Fibroblast of gingiva (primary cell): ENCODE measurements at places on chromosomes 3 and 15.

- DNase-seq, result no peak
These were observed 78.1 kb downstream of the AGBL1 start for GRCh38 chr15:86157606-86158293.

GRCh38 chr3:125212509-125213363, at the start of gene SLC12A8:
Gene SLC12A8 (minus strand): TSS chr3:125212748. CDS start chr3:125211349, 1,399 bp downstream.
- DNase-seq, result no peak

- no peak for DNase-seq
These were observed 143.1 kb upstream of the LINGO1 start for GRCh38 chr15:77775837-77776236.

DNA sequence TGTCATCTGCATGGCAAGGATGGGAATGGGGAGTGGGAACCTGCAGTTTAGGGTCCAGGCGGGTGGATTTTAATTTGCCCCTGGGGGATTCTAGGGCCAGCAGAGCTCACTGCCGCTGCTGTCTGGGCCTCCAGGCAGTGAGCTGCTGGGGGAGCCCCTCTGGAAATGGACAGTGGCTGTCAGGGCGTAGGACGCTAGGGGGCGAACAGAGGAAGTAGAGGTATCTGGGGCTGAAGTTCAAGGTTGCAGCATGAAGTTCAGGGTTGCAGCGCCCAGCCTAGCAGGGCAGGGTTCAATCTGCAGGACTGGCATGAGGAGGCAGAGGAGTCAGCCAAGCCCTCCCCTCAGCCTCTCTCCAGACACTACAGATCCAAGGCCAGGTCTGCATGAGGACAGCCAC, 49.5 kb downstream of the APBA2 start:
- DNase-seq, result no peak

DNA sequence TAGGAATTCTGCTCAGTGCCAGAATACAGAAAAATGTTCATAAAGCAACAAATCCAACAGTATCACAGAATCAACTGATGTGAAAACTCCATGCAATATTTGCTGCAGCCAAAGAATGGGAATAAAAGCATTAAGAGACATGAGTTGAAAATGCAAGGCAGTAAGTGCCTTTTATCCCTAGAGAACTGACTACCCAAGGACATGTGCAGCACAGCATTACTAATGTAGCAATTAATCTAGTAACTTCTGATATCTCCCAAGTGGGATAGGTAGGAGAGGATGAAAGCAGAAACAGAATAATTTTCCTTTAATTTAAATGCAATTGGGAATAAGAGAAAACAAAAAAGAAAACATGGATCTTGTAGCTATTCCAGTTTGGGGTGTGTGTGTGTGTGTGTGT, 497.5 kb upstream of the CBLB start:
- no peak for DNase-seq

DNA sequence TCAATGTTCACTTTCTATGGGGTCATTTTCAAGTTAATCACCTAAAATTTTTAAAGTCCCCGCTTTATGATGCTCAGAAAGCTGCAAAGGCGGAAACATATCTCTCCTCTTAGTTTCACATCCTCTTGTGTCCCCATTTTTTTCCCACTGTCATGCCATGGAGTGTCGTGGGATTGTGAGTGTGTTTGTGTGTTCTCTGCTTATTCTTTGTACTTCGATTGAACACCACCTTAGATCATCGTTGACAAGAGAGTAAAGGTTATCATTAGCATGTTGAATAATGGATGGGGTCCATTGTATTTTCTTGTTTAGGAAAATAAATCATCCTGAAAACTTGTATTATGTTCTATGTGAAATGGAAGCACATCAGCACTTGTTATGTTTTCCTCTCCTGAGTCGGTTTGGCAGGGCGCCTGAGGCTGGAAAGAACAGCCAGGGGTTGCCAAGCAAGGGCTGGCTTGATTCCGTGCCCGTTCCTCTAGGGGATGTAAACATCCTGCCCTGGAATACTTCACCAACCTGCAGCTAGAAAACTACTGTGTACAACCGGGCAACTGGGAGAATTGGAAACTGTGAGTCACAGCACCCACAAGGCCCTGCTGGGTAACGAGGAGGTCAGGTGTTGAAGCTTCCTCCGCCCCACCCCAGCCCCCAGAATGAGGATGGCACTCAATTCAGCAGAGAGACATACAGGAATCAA, 67.2 kb downstream of the EIF4E3 start:
- peak; percentile 88 for DNase-seq

DNA sequence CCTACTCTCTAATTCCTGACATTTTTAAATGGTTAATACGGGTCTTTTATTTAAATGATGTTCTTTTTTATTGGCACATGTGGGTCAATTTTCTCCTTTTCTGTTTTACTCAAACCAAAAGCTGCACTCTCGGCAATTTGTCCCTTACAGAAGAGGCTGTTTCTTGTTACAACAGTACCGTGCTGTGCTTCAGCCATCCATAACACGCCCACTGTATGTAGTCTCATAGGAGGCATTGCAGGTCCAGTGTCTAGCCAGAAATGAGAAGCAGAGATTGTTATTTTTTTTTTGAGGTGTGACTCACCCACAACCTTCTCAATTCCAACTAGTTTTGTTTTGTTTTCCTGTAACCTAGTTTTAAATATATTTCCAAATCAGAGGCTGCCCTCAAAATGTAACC, 164.6 kb downstream of the GMNC start:
- peak; percentile 88 for DNase-seq

- DNase-seq, result peak; percentile 6
These were observed 792.6 kb downstream of the NAALADL2 start for GRCh38 chr3:175651716-175652115.

DNA sequence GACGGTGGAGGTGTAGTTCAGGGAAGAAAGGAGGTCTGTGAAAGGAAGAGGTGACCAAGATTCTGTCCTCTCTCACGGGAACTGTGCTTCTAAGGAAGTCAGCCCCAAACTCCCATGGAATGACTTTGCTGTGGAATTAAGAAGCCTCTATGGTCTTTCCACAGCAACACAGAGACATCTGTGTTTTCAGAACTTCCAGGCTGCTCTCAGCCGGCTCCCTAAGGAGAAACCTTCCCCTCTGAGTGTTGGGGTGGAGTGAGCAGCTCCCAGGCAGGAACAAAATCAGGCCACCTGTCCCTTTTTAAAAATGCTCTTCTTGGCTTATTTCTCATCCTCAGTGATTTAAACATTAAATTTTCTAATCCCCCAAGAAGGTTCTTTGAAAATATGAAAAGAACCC, 53.3 kb upstream of the SNRK start:
- no peak for DNase-seq

- DNase-seq, result no peak
These were observed 377.0 kb downstream of the FOXP1 start for GRCh38 chr3:71206305-71207165.

DNA sequence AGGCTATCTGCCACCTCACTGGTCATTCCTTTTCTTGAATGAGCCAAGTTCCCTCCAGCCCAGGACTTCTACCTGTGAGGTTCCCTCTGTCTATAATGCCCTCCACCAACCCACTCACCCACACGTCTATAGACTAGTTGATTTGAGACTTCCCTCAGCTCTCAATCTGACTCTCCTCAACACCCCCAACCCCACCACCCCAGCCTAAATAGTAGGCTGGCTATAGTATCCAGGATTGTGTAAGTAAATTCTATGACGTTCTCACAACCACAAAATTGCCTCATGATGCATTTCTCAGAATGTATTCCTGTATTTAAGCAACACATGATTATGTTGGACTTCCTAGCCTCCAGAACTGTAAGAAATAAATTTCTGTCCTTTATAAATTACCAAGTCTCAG, 2.2 kb downstream of the PLSCR1 start:
- peak; percentile 74 for DNase-seq

DNA sequence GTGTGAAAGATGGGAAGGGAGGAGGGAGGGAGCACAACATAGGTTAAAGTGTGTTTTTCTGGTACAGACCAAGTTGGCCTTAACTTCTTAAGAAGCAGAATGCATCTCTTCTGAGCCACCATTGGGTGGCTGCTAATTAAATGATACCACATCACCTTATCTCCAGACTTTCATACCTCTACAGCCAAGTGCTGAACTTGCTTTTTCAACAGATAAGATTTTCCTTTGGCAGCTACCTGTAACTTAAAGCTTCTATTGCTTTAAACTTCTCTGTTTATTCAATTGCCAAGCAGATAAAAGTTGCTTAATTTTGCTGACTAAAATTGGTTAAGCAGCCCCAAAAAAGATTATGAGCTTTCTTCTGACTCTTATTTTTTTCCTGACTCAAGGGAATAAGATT, 292.4 kb upstream of the SGO1 start:
- DNase-seq, result no peak

GRCh38 chr3:54424292-54424691, 301.9 kb downstream of the CACNA2D3 start:
- no peak for DNase-seq

- no peak for DNase-seq
These were observed 158.2 kb upstream of the TSC22D2 start for GRCh38 chr3:150249779-150250470.

DNA sequence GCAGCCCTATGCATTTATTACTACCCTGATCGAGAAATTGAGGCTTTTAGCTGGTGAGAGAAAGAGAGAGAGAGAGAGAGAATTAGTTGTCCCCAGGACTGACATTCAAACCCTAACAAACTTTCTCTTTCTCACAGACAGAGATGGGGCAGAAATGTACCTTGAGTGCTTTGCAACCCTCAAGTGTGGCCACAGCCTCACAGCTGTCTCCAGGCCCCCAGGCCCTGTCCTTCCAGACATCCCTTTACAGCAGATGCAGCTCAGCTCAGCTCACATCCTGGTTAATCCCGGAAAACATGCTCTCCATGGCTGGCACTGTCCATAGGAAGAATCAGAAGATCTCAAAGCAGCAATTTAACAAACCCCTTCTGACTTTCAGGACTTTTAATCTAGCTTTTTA, 67.6 kb downstream of the DCLK3 start:
- DNase-seq, result no peak

- DNase-seq, result peak; percentile 66
These were observed 14.7 kb downstream of the PPARG start for GRCh38 chr3:12303534-12303933.

DNA sequence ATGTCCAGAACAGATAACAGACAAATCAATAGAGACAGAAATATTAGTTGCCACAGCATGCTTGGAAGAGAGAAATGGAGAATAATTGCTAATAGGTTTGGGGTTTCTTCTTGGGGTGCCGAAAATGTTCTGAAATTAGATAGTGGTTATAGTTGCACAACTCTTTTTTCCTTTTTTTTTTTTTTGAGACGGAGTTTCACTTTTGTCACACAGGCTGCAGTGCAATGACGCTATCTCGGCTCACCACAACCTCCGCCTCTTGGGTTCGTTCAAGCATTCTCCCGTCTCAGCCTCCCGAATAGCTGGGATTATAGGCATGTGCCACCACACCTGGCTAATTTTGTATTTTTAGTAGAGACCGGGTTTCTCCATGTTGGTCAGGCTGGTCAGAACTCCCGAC, 163.3 kb downstream of the PLCH1 start:
- no peak for DNase-seq

GRCh38 chr15:95325763-95326404, 1004.6 kb upstream of the NR2F2 start:
- DNase-seq, result no peak

DNA sequence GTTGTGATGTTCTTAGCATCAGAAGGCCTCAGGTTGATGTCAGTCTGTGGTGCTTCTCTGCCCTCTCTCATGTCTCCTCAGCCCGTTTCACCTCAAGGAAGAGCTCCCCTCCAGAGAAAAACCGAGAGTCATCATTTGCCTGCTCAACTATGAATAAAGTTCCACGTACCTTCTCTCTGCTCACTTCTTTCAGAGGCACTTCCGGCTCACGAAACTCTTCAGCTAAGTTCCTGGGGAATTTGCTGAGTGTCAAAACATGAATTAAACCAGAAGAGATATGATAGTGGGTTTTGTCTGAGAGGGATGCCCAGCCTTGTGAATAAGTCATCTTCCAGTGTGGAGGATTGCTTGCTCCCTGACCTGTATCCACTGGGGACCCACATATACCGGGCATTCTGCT, 37.7 kb downstream of the CCR4 start:
- DNase-seq, result no peak

- DNase-seq, result no peak
These were observed 397.8 kb downstream of the IGSF11 start for GRCh38 chr3:118636841-118637240.

GRCh38 chr3:148735597-148735996, 37.9 kb downstream of the AGTR1 start:
- peak; percentile 32 for DNase-seq

DNA sequence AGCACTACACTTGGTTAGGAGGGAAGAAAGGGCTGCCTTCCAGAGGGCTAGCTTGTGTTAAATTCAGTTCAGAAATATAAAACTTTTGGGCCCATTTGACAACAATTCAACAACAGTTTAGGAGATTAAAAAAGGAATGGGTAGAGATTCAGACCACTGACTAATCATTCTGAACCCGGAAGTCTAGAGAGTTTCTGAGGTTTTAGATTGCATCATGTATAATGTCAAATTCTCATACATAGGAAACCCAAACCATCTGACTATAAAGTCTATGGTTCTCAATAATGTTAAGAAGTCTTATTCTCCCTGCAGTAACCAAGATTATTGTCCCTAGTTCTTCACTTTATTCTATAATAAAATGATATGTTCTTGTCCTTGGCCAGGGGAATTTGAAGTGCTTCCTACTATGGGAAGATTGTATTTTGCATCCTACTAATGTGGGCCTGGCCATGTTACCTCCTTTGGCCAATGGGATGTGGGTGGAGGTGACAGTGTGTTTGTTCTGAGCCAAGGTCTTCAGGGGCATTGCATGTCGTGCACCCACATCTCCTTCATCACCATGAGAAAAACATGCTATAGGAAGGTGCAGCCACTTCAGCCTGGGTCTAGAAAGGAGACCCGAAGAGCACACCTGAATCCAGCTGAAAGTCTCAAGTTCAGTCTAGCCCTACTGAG, 66.4 kb upstream of the CCNL1 start:
- peak; percentile 17 for DNase-seq

GRCh38 chr15:71800835-71801745, 9.3 kb upstream of the NR2E3 start:
- peak; percentile 80 for DNase-seq

- DNase-seq, result peak; percentile 57
These were observed 6.5 kb upstream of the THBS1 start for GRCh38 chr15:39574427-39574826.
